ENCODE measurements at places on chromosomes 13 and 19.

DNA sequence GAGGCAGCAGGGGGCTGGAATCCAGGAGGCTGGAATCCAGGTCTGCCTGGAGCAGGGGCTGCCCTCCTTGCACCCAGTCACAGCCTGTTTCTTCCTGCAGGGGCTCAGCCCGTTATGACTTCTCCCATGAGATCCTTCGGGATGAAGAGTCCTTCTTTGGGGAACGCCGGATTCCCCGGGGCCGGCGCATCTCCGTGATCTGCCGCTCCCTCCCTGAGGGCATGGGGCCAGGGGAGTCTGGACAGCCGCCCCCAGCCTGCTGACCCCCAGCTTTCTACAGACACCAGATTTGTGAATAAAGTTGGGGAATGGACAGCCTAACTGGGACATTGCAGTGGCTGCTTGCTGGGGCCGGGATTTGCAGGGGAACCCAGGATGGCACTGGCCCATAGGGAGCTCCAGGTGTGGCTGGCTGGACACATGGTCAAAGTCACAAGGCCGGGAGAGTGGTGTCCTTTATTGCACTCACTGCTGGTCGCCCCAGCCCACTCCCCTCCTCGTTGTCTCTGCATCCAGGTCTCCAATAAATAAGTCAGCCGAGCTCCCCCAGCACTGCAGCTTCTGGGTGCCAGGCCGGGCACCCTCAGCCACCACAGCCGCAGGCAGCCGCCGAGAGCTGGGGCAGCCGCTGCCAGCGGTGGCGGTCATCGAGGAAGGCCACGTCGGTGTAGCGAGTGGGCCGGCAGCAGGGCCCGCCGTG, 872 bp downstream of the PSPN start:
- no peak for DNase-seq

- no peak for DNase-seq
Measured at GRCh38 chr13:31943591-31943990, 88.0 kb upstream of the FRY start.

GRCh38 chr13:21748166-21748565, 77.3 kb downstream of the FGF9 start:
- DNase-seq = no peak

DNA sequence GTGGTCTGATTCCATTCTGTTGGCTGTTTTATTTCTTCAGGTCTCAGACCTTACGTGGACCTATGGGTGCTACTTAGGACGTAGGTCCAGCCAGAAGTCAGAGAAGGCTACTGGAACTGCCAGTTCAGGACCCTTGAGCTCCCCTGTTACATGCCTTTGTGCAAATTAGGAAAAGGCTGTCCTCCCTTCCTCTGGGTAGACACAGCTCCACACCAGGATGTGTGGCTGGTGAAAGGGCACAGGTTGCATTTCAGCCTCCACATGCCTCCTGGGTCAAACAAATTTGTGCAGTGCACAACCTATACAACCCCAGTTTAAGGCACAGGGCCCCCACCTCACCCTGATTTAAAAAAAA, 43.9 kb upstream of the MAP3K10 start:
- DNase-seq = no peak

DNA sequence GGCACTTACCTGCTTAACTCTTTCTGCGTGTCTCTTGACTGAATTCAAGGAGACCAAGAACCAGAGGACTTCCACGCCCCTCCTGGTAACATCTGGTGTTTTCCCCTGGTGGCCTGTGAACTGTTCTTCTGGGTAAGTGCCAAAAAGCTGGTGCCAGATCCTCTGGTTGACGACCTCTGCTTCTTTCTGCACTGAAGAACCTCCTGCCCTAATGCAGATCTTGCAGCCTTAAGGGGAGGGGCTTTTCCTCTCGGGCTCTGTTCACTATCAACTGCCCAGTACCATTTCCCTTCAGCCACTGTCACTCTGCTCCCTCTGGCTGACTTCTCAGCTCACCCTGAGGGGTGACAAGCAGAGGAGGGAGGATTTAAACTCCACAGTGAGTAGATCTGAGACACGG, 6.1 kb upstream of the ERVV-1 start:
- no peak for DNase-seq

GRCh38 chr13:79447741-79448140, 33.2 kb upstream of the NDFIP2 start:
- no peak for DNase-seq

GRCh38 chr13:24784319-24784718, 20.4 kb downstream of the RNF17 start:
- DNase-seq = no peak

GRCh38 chr13:93982179-93982918, 497.1 kb downstream of the DCT start:
- no peak for DNase-seq

- DNase-seq = no peak
Measured at GRCh38 chr19:4764393-4764660, 27.2 kb upstream of the FEM1A start.

- DNase-seq = no peak
Measured at GRCh38 chr13:39956036-39956435, 300.6 kb downstream of the COG6 start.

- DNase-seq = no peak
Measured at GRCh38 chr19:29323440-29324290, 110.7 kb upstream of the UQCRFS1 start.

DNA sequence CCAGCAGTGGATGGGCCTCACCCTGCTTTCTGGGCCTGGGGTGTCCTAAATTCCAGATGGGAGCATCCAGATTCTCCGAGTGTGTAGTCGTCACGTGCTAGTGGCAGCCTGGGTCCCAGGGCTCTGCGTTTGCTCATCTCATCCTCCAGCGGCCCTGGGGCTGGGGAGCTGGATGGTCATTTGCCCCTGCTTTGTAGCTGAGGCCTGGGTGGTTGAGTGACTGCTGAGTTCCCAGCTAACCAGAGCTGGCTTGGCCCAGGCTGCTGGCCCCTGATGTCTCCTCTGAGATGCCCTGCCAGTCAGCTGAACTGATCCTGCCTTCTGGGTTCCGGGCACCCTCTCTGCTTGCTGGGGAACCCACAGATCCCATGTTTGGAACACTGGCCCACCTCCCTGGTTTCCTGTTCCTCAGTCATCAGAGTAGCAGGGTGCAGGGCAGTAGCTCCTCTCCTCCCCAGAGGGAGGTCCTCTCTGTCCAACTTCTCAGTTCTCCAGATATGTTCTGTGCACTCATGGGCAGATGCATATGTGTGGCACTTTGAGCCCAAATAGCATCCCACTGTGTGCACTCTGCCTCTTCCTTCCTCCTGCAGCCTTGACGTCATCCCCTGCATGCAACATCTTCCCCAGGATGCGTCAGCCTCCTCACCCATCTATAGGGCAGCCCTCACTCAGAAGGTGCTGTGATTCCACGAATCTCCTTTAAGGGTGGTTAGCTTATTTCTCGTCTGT, 22.4 kb upstream of the CRTC1 start:
- DNase-seq = no peak

DNA sequence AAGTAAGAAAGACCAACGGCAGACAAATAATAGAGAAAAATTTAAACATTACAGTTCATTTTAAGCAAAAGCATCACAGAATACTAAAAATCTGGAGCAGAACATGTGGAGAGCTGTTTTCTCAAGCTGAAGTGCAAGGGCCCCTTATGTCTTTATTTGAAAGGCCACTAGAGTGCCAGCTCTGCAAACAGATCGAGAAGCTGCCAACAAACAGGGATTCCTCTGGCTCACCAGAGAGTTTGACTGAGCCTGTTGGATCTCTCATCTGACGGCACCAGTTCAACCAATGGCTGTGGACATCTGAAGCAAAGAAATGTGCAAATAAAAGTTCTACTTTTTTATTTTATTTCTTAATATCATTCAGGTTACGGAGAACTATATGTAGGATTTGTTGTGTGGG, 119.7 kb downstream of the COL4A2 start:
- DNase-seq = no peak

DNA sequence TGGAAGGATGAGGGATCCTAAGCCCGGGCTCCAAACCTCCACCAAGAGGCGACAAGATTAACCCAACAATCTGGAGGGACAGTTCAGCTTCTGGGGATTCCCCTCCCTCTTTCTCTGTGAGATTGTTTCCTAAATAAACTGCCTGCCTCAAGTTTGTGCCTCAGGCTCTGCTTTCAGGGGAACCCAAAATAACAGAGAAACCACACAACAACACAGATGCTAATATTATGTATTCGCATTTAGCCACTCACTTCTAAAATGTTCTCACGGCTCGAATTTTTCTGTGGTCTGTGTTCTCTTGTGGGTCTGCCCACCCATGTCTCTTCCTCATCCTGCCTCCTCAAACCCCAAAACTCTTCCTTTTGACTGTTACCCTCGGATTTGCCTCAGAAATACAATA, 1381.1 kb upstream of the SLC10A2 start:
- no peak for DNase-seq

GRCh38 chr19:15218501-15218900, 13.7 kb downstream of the EPHX3 start:
- no peak for DNase-seq

- DNase-seq = no peak
Measured at GRCh38 chr13:95343944-95344343, 42.7 kb upstream of the ABCC4 start.

Data from activated T-cell treated with anti-CD3 and anti-CD28 coated beads for 1 hour (primary cell).